ENCODE measurements at places on chromosomes 2 and 18.
A peak's percentile ranks its signal among the peaks of the same experiment; 100 is the strongest.

- DNase-seq: no peak
Measured at GRCh38 chr2:154386186-154386585, 312.3 kb upstream of the KCNJ3 start.

DNA sequence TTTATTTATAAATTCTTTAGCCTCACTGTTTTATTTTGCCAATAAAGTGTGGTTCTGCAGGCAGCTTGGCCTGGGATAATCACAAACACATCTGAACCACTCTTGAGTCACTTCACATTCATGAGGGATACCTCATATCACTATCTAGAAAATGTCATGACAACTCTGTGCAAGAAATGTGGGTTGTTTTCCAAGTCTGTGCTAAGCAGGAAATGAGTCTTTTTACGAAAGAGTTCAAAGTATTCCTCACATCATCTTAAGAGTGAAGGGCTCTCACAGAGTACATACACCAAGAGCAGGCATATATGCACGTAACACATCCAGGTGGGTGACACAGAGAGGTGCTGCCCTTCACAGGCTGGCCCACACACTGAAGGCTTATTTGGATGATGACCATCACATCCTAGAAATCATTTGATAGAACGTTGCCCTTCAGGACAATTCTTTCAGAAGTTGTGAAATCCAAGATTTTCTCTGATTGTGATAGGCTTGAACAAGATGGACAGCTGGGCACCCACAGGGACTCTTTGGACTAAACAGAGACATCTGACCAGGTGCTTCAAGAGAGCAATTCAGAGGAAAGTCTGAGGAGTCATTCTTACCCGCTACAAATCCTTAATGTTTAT is 811.1 kb upstream of the LRATD1 start:
- no peak for DNase-seq

DNA sequence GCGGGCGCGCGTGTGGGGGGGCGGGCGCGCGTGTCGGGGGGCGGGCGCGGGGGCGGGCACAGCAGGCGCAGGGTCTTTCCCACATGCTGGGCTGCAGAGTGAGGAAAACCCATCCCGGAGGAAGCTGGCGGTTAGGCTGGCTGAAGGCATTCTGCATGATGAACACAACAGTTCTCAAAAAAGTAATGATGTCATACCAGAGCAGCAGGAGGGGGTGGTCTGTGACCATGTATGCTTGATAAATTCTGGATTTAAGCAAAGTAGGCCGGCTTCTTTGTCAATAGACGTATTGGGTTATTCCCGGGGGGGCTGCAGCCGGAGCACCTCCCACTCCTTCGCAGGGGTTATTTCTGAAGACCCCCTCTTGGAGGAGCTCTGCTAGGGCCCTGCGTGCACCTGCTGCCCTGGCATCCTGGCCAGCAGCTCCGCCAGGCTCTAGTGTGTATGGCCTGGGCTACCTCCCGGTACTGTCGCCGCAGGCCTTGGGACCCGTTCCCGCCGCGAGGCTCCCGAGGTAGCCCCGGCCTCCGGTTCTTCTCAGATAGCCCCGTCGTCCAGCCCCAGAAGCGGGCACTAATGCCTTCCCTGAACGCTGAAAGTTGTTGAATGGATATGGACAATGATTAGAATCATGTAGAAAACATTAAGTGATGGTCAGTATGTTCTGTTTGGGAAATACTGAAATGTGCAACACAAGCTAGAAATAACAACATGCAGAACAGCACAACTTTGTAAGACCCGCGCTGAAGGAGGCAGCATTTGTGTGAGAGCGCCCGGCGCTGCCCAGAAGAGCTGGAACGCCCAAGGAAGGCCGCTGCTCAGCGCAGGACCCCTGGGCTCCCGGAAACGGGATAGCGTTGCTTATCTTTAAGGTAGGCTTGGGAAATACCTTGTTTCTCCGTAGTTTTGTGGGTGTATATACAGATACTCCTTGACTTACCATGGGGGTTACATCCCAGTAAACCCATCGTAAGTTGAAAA is 101.4 kb upstream of the RAB6C start:
- DNase-seq: peak; percentile 27

GRCh38 chr2:157223624-157224205 is 33.8 kb upstream of the GALNT5 start:
- DNase-seq: no peak

GRCh38 chr18:49613641-49614151 is 51.8 kb downstream of the LIPG start:
- DNase-seq: no peak

GRCh38 chr2:80153151-80153550 is 151.4 kb downstream of the LRRTM1 start:
- no peak for DNase-seq

GRCh38 chr2:160205505-160205904 is 5.4 kb upstream of the ITGB6 start:
- DNase-seq: no peak

GRCh38 chr18:50307738-50308470 is 20.4 kb upstream of the CXXC1 start:
- peak; percentile 61 for DNase-seq

DNA sequence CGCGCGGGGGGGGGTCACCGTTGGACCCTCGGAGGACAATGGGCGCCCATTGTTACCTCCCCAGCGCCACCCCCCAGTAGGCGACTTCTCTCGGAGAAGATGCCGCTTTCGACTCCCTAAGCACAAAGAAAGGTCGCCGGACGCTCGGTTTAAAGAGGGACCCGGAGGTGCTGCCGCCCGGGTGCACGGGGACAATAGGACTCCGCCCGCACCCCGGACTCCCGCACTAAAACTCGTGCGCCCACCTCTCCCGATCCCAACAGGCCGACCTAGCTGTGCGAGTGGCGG is 318 bp upstream of the CDC42EP3 start:
- peak; percentile 3 for DNase-seq

DNA sequence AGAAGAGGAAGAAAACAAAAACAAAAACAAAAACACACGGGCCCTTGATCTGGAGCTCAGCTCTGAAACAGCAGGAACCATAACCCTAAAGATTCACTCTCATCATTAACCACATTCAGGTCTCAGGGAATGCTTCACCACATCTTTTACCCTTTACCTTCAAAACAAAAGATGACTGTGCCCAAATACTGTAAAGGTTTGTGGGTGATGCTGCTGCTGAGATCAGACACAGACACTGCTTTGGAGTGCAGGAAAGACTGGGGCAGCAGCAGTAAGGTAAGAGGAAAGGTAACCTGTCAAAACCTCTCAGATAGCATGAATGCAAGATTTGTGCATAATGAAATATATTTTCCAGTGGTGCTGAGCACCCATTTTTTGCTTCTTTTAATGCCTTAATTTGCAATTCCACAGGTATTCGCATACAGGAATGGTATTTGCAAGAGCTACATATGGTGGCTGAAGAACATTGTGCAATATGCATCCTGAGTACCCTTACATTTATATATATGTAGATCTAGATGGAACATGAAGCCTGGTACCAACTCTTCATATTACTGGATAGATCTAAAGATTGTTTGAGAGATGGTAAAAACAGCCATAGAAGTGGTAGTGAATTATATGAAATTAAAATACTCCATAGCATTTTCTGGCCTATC is 4.1 kb upstream of the FLACC1 start:
- DNase-seq: no peak

- DNase-seq: no peak
Measured at GRCh38 chr2:208192611-208193236, 2.9 kb upstream of the C2orf80 start.

- DNase-seq: no peak
Measured at GRCh38 chr18:2312440-2312839, 258.9 kb downstream of the METTL4 start.

- no peak for DNase-seq
Measured at GRCh38 chr2:38438883-38439612, 62.0 kb upstream of the ATL2 start.

GRCh38 chr2:191574232-191574631 is 103.7 kb upstream of the NABP1 start:
- no peak for DNase-seq

DNA sequence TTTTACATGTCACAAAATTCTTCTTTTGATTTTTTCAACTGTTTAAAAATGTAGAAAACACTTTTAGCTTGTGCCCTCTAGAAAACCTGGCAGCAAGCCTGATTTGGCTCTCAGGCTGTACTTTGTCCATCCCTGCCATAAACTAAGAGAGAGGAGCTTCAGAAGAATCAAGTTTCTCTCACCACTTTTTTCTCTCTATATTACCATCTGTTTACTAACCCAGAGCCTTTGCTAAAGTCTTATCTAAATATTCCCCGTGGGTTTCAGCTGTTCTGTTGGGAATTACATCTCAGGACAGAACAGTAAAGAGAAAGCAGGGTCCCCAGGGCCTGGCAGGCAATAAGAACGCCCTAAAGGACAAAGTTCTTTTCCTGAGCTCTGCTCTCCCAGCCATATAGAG is 409.1 kb upstream of the CRIM1 start:
- no peak for DNase-seq

- DNase-seq: no peak
Measured at GRCh38 chr18:10417191-10417590, 37.2 kb upstream of the APCDD1 start.

DNA sequence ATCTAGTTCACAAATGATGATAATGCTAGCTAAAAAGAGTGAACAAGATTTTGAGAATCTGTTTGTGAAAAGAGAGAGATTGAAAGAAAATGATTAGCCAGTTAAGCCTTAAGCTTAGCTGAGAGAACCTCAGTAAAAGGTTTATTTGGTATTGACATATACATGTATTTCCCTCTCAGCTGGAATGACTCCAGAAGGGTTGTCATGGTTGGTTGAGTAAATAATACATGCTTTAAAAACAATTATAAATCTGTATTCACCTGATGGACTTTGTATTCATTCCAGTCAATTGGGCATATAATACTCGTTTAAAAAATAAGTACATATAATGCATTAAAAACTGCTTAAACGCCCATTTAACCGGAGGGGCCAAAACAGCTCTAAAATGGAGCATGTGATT is 181.4 kb downstream of the GRB14 start:
- DNase-seq: no peak
